LHCN-M2 (cell line): ENCODE measurements at places on chromosomes 1 and 21. TPM values are rescaled to one million over a fixed set of nuclear protein-coding genes. Genes with fewer than 3 reads are reported as not detected.

GBP3 gene
- 67.6 and 72.9 TPM in 2 replicates for total RNA-seq

GRCh38 chr1:60017508-60018205, 55.9 kb downstream of the C1orf87 start:
- no peak for DNase-seq

DNA sequence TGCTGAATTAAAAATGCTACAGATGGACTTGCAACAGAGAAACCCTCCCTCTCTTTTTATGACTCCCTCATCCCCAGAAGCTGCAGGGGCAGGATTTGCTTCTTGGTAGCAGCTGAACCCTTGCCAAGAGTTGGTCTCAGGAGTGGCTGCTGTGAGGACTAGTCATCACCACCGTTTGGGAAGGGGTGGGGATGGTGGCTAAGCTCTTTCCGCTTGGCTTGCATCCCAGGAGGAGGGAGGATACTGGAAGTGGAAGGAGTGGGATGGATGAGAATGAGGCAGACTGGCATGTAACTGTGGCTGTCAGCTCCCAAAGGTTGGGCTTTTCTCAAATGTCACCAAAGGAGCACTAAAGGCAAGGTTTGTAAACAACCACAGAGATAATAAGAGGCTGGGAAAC, 50.8 kb upstream of the COL24A1 start:
- DNase-seq: peak; percentile 93

DNA sequence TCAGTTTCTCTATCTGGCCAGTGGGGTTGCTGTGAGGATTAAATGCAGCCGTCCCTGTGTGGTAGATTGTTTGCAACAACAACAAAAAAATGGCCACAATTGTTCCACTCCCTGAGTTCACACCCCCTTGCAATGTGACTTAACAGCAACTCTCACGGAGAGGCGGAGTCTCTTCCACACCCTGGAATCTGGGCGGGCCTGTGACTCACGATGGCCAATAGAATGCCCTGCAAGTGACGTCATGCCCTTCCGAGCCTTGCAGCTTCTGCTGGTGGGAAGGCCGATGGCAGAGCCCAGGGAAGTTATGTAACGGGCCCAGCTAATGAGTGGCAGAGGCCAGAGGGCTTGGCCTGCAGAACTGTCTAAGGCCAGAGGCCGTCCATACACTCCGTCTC, 87.9 kb downstream of the RIPK4 start:
- peak; percentile 97 for DNase-seq

DNA sequence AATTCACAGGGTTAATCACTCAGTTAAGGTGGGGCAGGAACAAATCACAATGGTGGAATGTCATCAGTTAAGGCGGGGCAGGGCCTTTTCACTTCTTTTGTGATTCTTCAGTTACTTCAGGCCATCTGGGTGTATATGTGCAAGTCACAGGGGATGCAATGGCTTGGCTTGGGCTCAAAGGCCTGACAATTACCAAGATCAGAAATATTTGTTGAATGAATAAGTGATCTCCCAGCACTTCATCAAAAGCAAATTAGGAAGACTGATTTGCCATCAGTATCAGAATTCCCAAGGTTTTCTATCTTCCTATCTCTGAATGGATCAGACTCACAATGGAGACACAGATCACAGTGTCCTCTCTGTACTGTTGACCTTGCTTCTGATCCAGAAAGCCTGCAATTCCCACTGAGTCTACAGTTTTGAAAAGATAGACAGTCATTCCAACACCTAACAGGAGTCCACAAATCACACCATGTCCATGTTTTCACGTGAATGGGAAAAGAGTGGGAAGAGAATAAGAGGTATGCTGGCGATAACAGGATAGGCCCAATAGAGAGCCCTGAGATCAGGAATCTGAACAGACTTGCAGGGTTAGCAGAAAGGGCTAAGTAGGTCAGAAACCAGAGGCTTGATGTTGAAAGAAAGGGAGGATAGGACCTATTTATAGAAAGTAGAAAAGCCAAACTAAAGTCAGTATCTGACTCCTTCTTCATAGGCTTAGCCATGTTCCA, 75.3 kb downstream of the KCNK1 start:
- no peak for DNase-seq
